ENCODE measurements at places on chromosomes 3 and 15.
A peak's percentile ranks its signal among the peaks of the same experiment; 100 is the strongest.

- no peak for DNase-seq
Observed at GRCh38 chr15:40055576-40056293, 16.8 kb upstream of the SRP14 start.

- DNase-seq: no peak
Observed at GRCh38 chr3:153976891-153977554, 144.2 kb upstream of the ARHGEF26 start.

- DNase-seq: no peak
Observed at GRCh38 chr3:135650309-135650708, 315.2 kb upstream of the PPP2R3A start.

GRCh38 chr3:66583424-66584040 lies 82.7 kb upstream of the LRIG1 start:
- DNase-seq: no peak

DNA sequence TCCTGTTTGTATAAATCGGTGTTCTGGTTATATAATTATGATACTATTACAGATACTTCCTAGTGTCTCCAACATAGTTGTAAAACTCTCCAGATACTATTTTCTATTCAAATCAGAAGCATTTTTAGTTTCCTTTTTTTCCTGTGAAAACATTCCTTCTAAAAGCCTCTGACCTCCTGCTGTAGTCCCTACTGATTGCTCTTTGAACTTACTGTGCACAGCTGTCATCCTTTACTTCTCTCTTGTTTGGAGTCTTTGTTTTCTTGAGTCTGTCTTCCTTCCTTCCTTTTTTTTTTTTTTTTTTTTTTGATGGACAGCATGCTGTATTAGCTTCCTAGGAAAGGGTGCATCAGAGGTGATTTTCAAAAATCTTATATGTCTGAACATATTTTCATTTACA lies 28.9 kb downstream of the NR2C2 start:
- no peak for DNase-seq

DNA sequence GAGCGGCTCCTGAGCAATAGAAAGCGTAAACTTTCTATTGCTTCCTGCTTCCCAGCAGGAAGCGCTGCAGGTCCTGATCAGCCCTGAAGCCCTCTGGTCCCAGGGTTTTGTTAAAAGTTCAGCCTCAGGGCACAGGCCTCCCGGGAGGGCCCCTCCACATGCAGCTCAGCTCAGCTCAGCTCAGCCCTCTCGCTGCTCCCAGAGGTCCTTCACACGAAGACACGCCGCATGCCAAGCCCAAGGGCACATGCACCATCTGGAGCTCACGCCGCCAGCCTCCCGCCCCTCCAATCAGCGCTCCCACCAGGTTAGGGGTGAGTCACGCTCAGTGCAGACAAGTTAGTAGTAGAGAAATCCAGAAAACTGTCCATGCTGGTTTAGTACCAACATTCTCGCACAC lies 12.7 kb downstream of the TKT start:
- DNase-seq: no peak

DNA sequence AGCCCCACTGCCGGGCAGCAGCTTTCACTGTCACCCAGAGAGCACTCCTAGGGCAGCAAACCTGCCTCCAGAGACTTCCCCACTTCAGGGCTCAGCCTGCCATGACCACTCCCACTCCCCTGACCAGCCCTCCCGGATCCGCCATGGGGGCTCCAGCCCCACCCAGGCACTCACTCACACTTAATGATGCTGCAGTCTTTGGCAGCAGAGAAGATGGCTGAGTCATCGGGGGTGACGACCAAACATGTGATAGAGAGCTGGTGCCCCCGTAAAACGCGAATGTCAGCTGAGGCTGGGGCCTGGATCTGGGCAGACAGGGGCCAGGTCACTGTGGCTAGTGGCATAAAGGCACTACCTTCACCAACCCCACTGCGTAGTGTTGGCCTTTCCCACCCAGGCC lies 4.7 kb downstream of the RRP9 start:
- no peak for DNase-seq

- peak; percentile 33 for DNase-seq
Observed at GRCh38 chr3:100024520-100025303, 89.6 kb downstream of the FILIP1L start.

GRCh38 chr3:116947148-116947547 lies 237.6 kb downstream of the TUSC7 start:
- DNase-seq: no peak

DNA sequence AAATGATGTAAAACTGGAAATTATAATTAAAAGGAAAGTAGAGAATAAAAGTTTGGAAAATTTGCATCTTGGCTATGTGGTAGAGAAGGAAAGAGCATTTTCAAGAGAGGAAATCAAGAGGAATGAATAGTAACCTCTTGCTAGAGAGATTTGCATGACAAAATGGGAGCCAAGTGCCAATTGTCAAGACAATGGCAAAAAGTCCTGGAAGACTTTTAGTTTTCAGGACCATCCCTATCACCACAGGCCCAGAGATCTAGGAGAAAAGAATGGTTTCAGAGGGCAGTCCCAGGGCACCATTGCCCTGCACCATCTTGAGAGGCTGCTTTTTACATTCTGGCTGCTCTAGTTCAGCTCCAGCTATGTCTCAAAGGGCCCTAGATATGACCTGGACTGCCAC lies 1427.6 kb downstream of the ZPLD1 start:
- DNase-seq: no peak

DNA sequence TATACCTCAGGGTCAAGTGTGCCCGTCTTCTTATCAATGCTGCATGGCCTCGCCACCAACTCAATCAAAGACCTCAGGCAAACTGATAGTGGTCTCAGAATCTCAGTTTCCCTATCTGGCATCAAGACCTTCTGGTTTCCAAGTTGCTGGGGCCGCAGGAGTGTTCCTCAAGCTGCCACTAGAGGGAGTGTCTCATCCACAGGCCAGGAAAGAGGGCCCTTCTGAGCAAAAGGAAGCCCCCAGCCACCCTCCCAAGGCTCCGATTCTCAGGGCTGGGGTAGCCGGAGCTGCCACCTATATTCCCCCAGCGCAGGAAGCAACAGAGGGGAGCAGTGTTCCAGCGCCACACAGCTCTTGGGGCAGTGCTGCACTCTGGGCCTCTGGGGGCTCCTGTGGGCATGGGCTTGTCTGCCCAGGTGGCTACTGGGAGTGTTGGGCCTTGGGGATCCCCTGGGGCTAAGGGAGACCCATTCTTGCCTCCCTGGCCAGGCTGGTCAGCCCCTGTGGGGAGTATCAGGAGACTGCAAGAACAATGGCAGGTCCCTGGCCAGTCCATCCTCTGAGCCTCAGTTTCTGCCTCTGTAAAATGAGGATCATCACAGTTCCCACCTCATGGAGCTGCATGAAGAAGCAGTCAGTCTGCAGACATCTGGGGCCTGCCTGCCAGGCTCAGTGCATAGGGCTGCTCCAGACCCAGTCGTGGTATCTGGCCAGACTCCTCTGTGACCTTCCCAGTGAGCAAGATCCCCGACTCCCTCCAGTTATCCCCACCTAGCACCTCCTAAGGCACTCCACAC lies 23.4 kb upstream of the SEC13 start:
- peak; percentile 58 for DNase-seq

All from Calu3 (cell line).